ENCODE measurements at places on chromosomes 2 and 18.
A peak's percentile ranks its signal among the peaks of the same experiment; 100 is the strongest.

DNA sequence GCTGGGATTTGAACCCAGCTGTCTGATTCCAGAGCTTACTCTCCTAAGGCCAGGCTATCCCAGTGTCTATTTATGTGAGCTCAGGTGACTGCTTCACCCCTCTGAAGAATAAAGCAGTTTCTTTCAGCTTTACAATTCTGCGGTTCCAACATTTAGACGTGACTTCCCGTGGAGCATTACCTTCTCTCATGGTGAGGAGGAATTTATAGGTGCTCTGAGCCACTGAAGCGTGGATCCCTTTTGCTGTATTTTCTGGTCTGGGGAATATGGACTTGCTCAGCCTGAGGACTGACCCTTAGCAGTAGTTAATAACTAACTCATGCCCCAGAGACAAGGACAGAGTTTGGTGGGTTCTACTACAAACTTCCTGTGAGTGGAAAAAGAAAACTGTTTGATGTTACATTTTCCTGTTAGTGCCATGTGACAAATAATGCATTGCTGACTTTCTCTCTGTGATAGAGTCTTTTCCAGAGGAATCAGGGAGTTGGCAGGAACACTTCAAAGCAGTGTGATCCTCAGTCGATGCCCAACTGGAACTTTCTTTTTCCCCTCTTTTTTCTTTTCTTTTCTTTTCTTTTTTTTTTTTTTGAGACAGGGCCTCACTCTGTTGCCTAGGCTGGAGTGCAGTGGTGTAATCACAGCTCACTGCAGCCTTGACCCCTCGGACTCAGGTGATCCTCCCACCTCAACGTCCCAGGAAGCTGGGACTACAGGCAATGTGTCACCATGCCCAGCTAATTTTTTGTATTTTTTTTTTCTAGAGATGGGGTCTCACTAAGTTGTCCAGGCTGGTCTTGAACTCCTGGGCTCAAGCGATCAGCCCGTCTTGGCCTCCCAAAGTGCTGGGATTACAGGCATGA is 21.9 kb downstream of the CASP10 start:
- no peak for DNase-seq

DNA sequence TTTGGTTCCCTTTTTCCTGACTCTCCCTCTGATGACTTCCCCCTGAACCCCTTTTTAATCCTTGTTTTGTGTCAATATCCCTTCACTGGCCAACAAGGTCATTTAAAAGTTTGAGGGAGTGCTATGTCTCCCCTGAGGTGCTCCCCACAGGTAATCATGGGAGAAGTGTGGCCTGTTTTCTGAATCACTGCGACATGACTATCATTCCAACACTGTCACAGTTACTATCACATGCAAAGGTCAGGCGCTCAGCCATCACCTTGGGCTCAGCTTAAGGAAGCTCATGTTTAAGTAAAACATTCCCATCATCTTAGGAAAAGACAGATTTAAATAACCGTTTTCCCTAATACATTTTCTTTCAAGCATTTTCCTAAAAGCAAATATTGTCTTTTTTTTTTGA is 20.9 kb upstream of the ACAA2 start:
- no peak for DNase-seq

DNA sequence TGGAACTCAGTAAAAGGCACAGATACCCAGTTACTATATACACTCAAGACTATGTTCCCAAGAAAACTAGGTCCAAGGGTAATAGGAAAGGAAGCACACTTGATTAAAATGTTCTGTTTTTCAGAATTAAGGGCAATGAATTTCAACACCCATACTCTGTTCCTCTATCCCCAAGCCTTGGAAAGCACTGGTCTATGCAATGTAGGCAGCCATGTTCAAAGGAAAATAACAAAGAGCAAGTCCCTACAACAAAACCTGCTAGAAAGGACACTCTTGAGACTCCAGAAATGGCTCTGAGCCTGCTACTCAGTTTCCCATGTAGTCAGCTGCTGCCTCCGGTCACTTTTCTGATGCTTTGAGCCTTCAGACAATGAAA is 6.8 kb downstream of the CYB5A start:
- no peak for DNase-seq

- DNase-seq, result no peak
Measured at GRCh38 chr2:169910109-169910799, 83.0 kb downstream of the UBR3 start.

DNA sequence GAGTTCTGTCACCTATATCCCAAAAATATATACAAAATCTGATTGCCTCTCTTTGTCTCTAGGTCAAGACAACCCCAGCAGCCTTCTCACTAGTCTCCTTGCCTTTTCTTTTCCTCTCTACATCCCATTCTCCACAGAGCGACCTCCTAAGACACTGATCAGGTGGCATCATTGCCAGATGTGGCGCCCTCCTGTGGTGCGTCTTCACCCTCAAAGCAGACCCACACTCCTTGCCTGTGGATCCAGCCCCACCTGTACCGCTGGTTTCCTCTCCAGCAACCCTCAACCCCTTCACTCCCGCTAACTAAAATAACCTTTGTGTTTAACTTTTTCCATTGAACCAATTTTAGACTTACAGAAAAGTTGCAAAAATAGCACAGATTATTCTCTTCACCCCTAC is 273.3 kb downstream of the GLI2 start:
- DNase-seq, result peak; percentile 26

GRCh38 chr2:136495636-136496035 is 269.7 kb upstream of the THSD7B start:
- DNase-seq, result no peak

GRCh38 chr2:196166876-196167275 is 4.5 kb downstream of the STK17B start:
- DNase-seq, result peak; percentile 63

DNA sequence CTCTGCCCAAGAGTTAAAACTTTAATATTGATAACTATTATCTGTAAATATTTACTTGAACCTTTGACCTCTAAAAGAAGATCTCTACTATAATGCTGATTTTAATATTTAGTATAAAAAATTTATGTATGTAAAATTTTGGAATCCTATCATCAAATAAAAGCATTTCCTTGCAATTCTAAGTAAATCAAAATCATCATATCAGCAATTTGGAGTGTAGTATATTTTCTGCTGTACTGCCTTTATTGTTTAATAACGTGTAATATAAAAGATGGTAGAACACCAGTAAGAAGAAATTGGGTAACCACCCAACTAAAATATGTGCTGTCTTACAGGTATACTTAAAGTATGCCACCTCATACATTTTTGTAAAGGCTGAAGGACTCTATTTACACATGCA is 94.6 kb downstream of the TLK1 start:
- DNase-seq, result no peak

DNA sequence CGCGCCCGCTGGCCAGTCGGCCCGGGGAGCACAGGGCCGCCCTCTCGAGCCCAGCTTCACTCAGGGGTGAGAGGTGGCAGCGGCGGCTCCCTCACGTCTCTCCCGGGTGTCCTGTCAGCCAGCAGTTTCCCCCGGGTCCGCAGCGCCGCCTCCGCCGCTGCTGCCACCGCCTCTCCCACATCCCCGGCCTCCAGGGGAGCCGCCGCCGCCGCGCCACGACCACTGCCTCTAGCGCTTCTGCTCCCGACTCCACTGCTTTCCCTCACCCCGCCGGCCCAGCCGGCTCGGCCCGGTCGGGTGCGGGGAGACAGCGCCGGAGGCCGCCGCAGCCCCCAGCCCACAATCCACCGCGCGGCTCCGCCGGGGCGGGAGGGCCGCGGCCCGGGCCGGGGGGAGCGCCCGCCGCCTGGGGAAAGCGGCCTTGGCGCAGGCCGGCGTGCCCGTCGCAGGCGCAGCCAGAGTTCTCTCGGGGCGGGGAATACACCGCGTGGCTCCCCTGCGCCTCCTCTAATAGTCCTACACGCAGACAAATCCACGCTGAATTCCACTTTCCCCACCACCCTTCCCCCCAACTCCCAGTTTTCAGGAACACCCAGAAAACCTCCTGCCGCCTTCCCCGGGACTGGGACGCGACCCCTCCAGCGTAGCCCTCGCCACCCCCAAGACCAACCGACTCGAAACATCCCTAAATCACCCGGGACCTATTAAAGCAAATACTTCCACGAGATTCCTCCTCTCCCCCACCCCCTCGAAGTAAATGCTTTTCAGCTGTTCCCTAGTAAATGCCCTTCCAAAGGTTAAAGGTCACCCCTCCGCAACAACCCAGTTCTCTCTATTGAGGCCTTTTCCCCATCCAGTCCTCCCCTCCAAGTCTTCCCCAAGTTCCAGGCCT is at the start of gene VPS54:
Gene VPS54, minus strand, starts transcription at position 346 of the 892 bp plus-strand sequence. CDS start 35,429 bp downstream, outside the sequence.
- peak; percentile 65 for DNase-seq

- peak; percentile 56 for DNase-seq
Measured at GRCh38 chr2:30208453-30208852, 22.9 kb upstream of the LBH start.

DNA sequence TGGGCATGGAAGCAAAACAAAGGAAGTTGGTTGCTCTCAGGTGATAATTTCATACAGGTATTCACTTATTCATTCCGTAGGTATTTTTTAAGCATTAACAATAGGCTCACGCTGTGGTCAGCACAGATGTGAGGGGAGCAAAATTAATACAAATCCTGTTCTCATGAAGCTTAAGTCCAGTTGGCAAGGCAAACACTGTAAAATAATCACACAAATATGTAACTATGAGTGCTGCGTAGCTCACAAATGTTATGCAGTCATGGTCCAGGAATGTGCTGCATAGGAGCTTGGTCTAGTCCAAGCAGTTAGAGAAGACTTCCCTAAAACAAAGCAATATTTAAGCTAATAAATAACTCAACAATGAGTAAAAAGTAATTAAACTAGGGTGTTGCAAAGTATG is 23.9 kb downstream of the SP5 start:
- DNase-seq, result peak; percentile 62

- no peak for DNase-seq
Measured at GRCh38 chr18:35362531-35362930, 14.6 kb downstream of the ZNF396 start.

GRCh38 chr18:55473058-55473457 is 114.9 kb downstream of the TCF4 start:
- DNase-seq, result no peak

DNA sequence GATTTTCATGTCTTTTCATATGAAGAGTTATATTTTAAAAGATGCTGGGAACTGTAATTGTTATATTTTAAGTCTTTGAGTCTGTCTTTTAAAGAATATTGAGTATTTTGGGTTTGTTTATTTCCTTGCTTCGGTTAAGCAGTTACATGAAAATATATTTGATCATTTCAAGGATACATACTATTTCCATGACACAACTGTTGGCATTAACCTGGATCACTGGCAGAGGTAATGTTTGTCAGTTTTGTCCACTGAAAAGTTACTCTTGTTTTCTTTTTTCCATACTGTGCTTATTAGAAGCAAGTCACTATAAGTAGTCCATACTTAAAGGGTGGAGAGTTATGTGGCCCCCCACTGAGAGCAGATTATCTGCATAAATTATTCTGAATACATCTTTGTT is 1142.0 kb upstream of the TMEFF2 start:
- no peak for DNase-seq

- DNase-seq, result no peak
Measured at GRCh38 chr2:9248363-9248762, 41.8 kb downstream of the ASAP2 start.

DNA sequence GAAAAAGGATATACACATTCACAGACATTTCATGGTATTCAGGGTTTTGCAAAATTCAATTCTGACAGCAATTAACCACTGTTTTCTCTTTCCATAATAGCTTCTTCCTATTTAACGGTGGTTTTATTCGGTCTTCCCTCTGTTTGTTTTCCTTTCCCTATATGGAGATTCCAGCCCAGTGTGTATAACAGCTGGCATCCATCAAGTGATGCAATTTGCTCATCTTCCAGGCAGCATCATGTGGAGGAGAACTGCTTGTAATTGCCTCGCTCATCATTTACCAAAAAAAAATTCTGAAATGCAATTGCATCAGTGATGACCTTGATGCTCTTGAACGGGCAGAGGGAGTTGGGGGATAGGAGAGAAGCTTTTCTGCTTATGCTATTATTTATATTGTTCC is 165.9 kb upstream of the PGAP1 start:
- peak; percentile 79 for DNase-seq

DNA sequence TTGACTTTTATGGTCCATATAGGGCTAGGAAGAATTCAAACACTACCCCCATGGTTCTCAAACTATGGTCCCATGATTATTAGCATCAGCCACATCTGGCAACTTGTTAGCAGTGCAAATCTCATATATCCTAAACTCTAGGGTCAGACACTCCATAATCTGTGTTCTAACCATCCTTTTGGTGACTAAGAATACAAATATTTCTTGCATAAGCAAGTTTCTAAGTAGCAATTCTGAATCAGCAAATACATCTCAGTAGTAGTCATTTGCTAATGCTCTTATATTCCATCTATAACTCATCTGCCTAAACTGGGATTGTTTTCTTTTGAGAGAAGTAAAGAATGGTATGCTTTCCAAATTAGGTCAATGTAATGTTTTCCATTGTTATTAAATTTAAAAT is 447.3 kb downstream of the TMX3 start:
- peak; percentile 54 for DNase-seq

- DNase-seq, result no peak
Measured at GRCh38 chr2:17571681-17572080, 31.2 kb downstream of the VSNL1 start.

GRCh38 chr2:39584283-39584965 is 81.3 kb upstream of the TMEM178A start:
- peak; percentile 29 for DNase-seq

DNA sequence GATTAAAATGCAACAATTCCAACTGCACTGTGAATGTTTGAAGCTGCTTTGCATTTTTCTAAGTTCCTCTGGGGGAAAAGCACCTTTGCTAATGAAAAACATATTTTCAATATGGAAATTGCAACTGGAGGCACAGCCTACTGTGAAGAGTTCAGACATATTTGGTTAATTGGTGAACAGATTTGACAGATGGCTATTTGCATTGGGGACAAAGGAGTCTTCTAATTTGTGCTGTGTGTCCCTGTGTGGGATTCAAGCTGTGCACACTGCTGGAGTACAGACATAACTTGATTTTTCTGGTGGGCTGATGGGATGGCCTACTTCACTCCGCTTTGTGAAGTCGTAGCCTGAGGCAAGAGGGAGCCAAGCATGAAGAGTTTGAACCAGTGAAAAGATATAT is 40.7 kb upstream of the ARHGAP25 start:
- no peak for DNase-seq

DNA sequence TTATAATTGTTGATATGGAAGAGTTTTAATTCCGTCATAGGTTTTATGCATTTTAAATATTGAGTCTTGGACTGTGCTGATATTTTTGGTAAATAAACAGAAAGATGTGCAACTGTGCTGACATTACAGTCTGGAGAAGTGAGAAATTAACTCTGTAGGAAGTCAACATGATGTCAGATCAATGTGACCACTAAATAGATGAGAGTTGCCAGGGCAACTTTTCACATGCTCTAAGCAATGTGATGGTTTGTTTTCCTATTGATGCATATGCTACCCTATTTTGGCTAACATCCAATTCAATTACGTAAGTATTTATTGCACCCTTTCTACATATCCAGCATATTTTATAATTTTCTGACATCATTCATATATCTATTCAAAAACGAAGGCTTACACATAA is 1109.3 kb downstream of the TSN start:
- DNase-seq, result no peak

DNA sequence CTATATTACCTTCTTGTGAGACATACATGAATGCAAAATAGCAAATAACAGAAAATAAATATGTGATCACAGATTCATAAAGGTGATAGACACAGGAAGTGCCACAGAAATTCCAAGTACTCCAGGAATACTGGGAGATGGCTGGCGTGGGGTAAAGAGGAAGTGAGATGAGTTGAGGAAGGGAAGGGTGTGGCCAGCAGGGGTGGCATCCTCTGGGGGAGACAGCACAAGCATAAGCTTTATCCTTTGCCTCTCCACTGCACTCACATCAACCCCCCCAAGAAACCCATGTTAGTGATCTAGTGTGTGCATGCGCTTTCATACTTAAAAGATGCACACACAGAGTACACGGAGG is 94.8 kb upstream of the B3GNT7 start:
- DNase-seq, result no peak

- no peak for DNase-seq
Measured at GRCh38 chr2:15622614-15623480, 31.2 kb downstream of the DDX1 start.

Measured in RPMI7951 (cell line).